Renal cortical epithelial cell (primary cell): ENCODE measurements at places on chromosomes 2 and 18.

DNA sequence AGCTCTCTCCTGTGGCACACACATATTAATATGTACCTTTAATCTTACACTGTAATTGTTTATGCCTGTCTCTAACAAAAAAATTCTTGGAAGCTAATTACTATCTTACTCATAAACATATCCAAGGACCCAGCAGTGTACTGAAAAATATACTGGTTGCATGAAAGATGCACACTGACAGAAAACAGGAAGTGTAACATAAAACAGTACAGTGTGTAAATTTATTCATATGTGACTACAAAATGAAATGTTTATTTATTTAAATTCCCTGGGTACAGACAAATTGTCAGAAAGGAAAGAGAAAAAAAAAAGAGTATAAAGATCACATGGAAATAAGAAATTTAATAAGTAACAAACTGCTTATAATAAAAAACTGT, 28.5 kb downstream of the TMEM131 start:
- DNase-seq = no peak

GRCh38 chr2:39620067-39620466, 45.6 kb upstream of the TMEM178A start:
- peak; percentile 79 for DNase-seq

DNA sequence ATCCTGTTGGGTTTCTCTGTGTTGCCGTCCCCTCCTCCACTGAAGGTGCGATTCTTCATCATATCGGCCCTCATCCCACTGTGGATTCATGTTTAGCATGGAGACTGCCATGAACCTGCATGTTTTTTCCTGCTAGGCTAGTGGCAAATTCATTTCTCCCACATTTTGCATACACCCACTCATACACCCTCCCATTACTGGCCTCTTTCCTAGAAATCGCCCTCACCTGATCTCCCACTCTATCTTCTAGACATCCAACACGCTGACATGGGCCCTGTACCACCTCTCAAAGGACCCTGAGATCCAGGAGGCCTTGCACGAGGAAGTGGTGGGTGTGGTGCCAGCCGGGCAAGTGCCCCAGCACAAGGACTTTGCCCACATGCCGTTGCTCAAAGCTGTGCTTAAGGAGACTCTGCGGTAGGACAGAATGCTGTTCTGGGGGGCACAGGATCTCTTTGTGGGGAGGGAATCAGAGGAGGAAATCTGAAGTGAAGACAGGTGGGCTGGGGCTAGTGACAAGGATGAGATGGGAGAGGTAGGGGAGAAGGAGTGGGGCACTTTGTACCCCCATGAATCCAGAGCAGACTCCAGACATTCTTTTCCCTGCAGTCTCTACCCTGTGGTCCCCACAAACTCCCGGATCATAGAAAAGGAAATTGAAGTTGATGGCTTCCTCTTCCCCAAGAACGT, 17.7 kb downstream of the PRKAG3 start:
- no peak for DNase-seq

- peak; percentile 88 for DNase-seq
Observed at GRCh38 chr2:180625006-180625844, 355.2 kb upstream of the UBE2E3 start.

DNA sequence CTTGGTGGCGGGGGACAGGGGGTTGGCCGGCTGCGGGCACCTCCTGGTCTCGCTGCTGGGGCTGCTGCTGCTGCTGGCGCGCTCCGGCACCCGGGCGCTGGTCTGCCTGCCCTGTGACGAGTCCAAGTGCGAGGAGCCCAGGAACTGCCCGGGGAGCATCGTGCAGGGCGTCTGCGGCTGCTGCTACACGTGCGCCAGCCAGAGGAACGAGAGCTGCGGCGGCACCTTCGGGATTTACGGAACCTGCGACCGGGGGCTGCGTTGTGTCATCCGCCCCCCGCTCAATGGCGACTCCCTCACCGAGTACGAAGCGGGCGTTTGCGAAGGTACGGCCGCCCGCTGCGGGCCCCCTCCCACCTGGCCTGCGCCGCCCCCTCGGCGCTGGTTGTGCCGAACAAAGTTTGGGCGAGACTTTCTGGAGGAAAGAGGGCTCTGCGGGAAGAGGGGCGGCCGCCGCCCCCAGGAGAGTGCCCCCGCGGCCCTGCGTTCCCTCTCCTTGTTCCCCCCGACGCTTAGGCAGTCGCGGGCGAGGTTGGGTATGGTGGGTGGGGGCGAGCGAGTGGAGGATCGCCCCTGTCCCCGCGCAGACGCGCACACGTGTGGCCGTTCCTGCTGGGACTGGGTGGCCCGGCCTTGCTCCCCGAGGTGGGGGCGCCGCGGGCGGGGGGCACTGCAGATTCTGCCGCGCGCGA, 866 bp downstream of the CRIM1 start:
- DNase-seq = no peak

DNA sequence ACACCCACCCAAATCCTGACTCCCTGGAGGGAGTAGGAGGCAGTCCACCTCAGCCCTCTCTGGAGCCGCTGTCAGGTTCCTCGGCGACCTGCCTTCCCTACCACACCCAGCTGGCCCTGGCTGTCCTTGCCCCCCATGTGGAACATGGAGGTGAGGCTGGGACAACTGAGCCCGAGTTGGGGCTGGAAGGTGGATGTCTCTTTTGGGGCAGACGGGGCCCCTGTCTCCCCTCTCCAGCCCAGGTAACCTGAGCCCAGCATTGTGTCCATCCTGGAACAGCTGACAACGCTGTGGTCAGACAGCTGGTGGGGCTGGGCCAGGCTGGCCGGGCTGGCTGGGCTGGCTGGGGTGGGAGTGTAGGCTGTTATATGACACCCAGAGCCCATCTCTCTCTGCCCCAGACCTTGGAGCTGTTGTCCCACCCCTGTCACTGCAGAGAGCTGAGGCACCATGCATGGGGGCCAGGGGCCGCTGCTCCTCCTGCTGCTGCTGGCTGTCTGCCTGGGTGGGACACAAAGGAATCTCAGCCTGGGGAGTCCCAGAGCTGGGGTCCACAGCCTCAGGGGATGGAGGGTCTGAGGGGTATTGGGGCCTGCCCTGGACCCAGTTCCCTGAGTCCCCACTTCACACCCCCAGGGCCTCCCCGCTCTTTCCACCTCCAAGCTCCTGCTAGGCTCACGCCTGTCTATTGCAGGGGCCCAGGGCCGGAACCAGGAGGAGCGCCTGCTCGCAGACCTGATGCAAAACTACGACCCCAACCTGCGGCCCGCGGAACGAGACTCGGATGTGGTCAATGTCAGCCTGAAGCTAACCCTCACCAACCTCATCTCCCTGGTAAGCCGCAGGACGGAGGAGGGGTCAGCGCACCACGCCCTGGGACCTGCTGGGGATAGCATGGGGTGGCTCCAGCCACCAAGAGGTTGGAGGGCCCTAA, at the start of gene CHRNG:
Gene CHRNG (plus strand): TSS at position 395 of the 934 bp plus-strand sequence. CDS start 56 bp downstream, at position 451.
- no peak for DNase-seq

GRCh38 chr2:226524381-226524843, 275.2 kb downstream of the IRS1 start:
- peak; percentile 87 for DNase-seq

GRCh38 chr18:59624369-59624765, 72.9 kb downstream of the CCBE1 start:
- DNase-seq = no peak

- no peak for DNase-seq
Observed at GRCh38 chr2:16722677-16723076, 57.0 kb upstream of the CYRIA start.

GRCh38 chr18:36733150-36733549, 95.7 kb downstream of the TPGS2 start:
- no peak for DNase-seq

- peak; percentile 85 for DNase-seq
Observed at GRCh38 chr2:209476367-209477208, 52.7 kb downstream of the MAP2 start.

DNA sequence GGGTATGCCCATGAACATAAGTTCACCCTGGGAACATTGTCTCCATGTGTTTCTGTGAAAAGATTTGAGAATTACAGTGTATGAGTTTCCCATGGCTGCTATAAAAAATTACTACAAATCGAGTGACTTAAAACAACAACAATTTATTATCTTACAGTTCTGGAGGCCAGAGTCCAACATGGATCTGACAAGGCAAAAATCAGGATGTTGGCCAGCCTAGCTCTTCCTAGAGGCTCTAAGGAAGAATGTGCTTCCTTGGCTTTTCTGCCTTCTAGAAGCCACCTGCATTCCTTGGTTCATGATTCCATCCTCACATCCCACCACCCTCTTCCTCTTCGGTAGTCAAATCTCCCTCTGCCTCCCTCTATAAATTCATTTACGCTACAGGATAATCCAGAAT, 38.6 kb downstream of the FAM124B start:
- no peak for DNase-seq

- peak; percentile 35 for DNase-seq
Observed at GRCh38 chr2:9076210-9076609, 72.7 kb upstream of the MBOAT2 start.

GRCh38 chr2:181762848-181763247, 82.5 kb upstream of the NEUROD1 start:
- no peak for DNase-seq
